Caudate nucleus (tissue), 63 donors: ENCODE measurements at places on chromosomes 5 and 9.

DNA sequence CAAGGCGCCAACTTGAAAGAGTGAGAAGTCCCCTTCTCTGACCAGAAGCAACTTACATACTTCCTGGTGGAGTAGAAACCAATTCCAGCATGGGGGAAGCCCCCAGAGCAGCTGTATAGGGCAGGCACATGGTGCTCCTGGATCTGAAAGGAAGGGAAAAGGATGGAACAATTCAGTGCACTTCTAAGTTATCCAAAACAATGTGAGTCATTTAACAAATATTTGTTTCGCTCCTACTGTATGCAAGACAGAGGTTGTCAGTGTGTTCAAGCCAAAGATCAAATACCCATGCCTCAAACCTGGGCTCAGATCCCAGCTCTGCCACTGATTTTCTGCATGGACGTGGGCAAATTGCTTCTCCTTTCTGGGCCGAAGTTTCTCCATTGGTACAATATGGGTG is 67.1 kb downstream of the LHX2 start:
- no peak for DNase-seq

DNA sequence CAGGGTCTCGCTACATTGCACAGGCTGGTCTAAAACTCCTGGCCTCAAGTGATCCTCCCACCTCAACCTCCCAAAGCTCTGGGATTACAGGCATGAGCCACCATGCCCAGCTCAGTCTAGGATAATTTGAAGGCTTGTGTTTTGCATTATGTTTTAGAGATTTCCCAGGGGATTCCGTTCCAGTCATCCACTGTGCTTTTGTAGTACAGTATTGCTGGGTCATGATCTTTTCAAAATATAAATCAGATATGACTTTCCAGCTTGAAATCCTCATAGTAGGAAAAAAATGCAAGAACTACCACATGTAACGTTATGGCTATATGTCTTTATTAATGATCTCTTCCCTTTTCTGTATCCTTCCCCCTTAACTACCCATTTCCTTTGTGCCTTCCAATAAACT is 338.1 kb downstream of the PRELID2 start:
- DNase-seq, result no peak

DNA sequence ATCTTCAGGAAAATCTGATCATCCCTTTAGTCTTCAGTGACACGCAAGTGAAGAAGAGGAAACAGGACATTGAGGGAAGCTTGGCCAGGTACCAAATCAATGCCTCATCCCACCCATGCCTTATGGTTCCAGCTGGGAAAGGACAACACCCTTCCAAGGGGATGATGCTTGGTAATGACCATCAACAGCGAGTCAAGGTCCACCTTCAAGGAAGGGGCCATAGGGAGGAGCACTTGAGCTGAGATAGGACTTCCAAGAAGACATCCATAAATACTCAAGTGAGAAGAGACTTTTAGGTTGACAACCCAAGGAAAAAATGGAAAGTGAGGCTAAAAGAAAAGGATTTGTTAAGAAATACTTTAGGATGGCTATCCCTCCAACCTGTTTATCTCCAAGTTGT is 27.1 kb upstream of the GAS1 start:
- DNase-seq, result no peak

DNA sequence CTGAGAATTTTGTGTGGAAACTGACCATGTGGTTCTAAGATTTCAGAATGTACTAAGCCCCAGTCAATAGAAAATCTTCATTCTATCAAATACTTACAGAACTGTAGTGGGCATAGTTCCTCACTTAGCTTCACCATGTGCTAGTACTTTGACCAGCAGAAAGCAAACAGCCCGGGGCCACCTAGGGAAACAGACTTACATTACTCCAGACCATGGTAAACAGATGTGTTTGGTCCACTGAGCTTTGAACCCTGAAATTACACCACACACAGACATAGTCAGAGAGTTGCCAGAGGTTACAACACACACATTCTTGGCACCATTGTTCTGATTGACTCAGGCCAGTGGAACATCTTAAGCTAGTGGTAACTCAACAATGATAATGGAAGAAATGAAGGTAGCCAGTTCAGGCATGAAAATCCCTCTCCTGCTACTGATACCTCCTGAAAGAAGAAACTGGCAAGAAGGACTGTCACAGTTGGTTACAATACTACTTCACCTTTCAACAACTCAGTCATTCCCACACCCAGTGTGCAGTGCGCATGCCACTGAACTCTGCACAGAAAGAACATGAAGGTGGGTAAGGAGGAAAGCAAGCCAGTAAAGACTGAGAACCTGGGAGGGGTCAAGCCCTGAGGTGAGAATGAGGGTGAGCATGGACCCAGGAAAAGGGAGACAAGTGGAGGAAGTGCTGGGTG is 18.7 kb upstream of the LECT2 start:
- DNase-seq, result no peak

GRCh38 chr5:34929720-34930461 is 532 bp downstream of the DNAJC21 start:
- peak; percentile 72 for DNase-seq

- DNase-seq, result no peak
Observed at GRCh38 chr5:84518862-84519261, 134.2 kb upstream of the EDIL3 start.

DNA sequence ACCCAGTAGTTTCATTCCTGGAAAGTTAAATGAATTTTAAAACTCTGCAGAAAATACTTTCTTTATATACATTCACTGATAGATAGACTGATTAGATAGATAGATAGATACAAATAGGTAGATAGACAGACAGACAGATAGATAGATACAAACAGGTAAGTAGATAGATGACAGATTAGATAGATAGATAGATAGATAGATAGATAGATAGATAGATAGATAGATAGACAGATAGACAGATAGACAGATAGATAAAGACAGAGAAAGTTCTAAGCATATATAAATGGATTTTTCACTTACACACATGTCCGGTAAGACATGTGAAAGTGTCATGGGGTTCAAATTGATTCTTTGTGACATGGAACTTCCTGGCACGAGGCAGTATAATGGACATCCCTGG is 349.7 kb downstream of the CDK5RAP2 start:
- no peak for DNase-seq

DNA sequence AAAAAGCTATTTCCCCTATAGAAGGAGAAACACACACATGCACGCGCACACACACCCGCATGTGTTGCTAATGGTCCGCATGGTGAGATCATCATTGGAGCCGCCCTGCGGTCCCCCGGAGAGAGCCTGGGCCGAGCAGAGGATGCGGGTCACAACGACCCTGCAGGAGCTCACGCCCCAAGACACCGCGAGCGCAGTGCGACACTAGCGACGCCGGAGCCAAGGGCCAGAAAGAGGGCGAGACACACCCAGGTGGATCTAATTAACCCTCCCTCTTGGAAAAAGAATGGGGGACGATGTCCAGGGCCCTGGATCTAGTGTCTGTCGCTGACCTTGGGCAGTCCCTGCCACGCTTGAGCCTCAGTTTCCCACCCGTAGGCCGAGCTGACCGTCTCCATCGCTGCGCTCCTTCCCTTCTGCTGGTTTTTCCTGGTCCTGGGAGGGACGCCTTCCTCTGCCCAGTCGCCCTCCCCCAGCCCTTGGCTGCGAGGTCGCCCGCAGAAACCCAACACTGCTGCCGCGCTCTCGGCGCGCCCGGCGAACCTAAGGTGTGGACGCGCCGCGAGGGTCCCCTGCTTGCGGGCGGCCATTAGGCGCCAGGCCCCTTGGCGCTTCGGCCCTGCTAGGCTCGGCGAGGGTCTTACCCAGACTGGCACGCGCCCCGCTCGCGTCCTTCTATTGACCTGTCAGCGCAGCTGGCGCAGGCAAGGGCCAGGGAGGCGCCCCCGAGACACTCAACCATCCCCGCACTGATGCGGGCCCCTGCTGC is 47.5 kb upstream of the RNF20 start:
- DNase-seq, result peak; percentile 42

DNA sequence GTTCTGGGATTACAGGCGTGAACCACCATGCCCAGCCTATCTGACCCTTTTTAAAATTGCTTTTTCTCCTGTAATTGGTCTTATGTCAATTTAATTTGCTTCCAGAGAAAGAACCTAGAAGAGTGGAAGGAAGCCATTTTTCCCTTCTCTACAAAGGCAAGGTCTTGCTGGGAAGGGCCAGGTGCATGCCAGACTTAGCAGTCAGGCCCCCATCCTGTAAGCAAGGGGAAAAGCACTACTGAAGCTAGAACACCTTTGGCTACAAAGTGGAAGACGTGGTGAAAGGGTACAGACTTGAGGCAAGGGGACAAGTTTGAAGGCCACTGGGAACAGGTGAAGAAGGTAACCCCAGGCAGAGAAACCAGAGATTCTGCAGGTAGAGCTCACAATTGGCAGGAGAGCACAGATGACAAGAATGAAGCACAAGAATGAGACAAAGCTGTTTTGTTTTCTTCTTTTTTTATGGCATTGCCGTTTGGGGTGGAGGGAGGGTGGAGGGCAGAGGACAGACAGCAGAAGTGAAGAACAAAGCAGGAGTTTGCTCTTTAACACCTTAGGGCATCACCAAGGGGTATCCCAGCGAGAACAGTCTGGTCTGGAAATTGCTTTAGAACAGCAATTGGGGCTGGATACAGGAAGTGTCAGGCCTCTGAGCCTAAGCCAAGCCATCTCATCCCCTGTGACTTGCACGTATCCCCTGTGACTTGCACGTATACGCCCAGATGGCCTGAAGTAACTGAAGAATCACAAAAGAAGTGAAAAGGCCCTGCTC is 72.9 kb downstream of the SERINC5 start:
- DNase-seq, result no peak

GRCh38 chr9:130539420-130540223 is 39.8 kb upstream of the FUBP3 start:
- DNase-seq, result no peak

DNA sequence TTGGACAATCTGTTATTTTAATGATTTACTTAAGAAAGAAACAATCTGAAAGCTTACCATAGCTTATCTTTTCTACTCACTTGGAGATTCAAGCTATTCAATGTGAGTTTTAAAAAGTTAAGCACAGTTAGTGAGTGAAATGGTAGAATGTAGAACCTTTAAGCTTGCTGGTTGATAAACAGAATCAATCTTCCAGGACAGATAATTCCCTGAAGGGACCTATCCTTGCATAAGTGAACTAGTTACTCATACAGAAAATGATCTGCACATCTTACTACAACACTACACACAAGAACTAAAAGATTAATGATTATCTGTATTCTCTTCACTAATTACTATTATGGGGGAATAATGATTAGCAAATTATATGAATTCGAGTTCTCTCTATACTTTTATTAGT is 165.6 kb downstream of the PALM2AKAP2 start:
- no peak for DNase-seq
